Anterior cingulate cortex (tissue), 58 donors: ENCODE measurements at places on chromosomes 5 and 9.

DNA sequence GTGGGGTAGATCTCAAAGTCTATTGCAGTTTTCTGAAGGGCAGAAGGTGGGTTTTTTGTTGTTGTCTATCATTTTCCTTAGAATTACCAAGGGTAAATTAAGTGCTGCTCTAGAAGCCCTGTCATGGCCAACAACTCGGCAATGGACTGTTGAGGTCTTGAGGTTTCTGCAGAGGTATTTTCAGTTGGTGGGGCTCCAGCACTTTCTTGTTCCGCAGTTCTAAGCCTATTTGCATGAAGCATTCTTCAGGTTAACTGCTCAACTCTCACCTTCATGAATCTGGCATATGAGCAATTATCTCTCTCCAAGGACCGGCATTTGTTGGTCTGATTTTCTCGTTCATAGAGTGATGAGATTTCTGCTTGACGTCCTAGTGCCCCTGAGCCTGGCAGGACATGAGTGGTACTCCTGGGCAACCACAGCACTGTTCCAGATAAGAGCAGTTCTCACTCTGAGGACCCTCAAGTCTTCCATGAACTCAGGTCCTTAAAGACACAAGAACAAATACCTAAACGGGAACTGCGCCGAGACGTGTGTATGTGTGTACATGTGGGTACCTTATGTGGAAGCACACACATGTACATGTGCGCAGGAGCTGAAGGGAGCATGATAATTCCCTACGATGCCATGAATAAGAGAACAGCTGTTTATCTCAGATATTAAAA lies 544.5 kb downstream of the CSNK1G3 start:
- no peak for DNase-seq

GRCh38 chr9:122498883-122499288 lies 11.7 kb upstream of the OR1J2 start:
- DNase-seq, result no peak

DNA sequence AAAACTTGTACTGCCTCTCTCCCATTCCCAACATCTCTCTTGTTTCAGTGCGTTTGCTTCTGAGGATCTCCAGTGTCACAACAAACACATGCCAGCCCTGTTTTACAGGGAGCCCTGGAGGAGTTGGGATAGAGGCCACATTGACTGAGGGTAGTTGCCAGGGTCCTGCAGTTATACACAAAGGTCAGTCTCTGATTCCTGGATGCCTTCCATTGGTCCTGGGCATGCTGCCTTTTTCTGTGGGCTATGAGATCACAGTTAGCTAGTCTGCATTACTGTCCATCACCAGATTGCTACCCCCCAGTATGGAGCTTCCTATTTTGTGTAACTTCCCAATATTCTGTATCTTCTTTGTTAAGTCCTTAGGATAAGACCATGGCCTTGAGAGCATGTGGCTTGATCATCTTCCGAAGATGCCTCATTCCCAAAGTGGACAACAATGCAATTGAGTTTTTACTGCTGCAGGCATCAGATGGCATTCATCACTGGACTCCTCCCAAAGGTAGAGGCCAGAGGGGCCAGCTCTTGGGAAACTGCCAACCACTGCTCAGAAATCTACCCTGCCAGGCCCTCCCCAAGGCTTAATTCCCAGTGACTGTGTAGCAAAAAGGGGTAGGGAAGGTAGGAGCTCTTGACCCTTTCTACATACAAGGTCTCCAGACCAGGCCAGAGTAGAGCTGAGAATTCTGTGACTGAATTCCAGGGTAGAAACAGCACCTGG lies 9.5 kb downstream of the NUDT2 start:
- peak; percentile 40 for DNase-seq

- DNase-seq, result no peak
Observed at GRCh38 chr5:156682971-156683370, 167.1 kb upstream of the PPP1R2B start.

DNA sequence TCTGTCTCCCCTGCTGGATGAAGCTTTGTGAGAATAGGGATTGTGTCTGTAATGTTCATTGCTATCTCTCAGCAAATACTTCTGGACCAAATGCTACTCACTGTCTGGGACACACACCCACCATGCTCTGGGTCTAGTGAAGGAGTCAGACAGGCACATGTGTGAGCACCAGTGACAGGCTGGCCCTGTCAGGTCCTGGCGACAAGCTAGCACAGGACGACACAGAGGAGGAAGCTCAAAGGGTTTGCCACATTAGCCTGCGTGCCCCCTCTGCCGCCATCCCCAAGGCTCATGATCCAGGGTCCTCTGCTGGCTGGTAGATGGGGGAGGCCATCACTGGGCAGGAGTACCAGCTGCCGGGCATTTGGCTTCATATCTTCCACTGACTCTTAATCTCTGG lies 23.3 kb downstream of the LRSAM1 start:
- DNase-seq, result no peak

DNA sequence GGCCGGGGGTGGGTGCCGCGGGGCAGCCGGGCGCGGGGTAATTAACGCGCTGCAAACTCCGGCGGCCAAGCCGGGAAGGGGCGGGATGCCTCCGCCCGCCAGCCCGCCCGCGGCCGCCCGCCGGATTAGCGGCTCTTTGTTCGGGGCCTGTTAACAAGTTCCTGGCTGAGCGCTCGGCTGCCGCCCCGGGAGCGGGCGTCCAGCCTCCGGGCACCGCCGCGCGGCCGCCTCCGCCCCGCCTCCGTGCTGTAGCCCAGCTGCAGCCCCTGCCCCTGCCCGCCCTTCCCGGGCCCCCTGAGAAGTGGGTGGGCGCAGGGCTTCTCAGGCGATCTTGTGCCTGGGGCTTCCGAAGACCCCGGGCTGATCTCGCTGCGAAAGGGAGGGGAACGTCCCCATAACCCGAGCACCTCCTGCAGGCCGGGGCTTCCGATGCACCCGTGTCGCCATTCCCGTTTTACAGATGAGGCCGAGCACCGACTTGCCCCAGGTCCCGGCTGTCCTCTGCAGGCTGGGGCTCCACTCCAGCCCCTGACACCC lies 7.5 kb downstream of the UNC5A start:
- DNase-seq, result peak; percentile 51

DNA sequence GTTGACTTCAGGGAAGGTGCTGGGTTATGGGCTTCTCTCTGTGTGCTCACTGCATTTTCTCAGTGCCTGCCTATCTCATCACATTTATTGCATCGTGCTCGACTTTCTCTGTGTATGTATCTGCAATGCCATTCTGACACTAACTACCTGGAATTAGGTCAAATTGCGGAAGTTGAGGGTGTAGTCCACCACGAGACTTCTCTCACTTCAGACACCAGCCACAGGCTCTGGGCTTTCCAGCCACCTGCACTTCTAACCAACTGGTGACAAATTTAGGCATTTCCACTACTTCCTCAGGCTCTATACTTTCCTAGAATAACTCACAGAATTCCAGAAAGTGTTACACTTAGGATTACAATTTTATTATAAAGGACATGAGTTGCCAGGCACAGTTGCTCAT lies 188.6 kb upstream of the ZNF608 start:
- DNase-seq, result no peak

DNA sequence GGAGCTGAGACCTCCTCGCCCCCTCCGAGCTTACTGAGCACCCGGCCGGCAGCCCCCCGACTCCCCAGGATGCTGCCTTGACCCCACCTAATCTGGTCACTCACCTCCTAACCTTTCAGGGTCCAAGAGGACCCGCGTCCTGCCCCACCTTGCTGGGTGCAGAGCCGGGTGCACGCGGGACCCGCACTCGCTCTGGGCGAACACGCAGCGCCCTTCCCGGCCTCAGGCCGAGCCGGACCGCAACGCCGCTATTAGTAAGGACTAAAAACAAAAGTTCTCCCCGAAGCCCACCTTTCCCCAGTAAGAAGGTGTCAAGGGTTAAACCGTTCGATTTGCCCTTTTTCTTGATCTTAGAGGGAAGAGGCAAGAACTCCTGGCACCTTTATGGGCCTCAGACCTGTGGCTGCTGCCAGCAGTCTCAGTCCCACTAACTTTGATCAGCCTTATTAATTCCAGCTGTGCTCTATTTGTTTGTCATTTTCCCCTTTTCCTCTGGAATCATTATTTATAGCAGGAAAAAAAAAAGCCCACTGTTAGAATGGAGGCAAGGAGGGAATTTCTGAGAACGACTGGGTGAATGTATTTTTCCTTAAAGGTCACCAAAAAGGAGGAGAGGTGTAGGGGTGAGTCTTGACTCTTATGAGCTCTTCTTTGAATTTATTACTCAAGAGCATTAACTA lies 10.5 kb downstream of the IRX2 start:
- DNase-seq, result no peak

DNA sequence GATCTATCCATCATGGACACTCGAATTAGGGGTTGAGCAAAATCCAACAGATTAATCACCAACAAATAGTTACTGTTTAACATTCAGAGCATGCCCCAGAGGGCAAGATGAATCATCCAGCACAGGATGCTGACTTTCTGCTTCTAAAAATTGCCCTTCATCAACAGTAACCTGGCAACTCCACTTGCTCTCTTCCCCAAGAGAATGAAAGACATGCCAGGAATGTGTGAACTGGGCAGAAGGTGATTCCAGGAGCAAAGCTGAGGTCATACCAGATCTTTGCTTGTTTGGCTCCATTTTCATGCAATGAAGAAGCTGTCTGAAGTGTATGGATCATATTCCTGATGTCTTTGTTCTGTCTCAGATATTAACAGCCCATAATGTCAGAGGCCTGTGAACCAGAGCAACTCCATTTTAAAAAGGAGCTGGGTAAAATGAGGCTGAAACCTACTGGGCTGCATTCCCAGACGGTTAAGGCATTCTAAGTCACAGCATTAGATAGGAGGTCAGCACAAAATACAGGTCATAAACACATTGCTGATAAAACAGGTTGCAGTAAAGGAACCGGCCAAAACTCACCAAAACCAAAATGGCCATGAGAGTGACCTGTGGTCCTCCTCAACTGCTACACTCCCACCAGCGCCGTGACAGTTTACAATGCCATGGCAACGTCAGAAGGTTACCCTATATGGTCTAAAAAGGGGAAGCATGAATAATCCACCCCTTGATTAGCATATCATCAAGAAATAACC lies 2.5 kb upstream of the ZNF367 start:
- DNase-seq, result no peak

- no peak for DNase-seq
Observed at GRCh38 chr9:107945961-107946360, 456.4 kb upstream of the KLF4 start.

DNA sequence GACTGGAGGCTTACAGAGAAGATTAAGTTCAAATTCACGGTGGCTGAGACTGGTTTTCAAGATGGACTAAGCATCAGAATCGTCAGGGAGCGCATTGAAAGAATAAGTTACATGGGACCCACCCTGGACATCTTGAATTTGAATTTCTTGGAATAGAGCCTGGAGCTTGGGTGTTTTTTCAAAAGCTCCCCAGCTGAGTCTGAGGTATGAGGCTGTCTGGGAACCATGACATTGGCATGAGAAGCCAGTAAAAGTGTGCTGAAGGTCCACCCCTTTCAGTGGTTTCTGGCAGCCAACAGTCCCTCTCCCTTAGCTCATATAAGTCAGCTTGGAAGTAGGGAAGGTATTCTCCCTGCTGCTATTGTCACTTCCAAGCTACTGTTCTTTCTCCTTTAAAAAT lies 97.8 kb downstream of the MAST4 start:
- DNase-seq, result no peak

GRCh38 chr9:34612788-34613390 lies 992 bp upstream of the RPP25L start:
- peak; percentile 70 for DNase-seq

DNA sequence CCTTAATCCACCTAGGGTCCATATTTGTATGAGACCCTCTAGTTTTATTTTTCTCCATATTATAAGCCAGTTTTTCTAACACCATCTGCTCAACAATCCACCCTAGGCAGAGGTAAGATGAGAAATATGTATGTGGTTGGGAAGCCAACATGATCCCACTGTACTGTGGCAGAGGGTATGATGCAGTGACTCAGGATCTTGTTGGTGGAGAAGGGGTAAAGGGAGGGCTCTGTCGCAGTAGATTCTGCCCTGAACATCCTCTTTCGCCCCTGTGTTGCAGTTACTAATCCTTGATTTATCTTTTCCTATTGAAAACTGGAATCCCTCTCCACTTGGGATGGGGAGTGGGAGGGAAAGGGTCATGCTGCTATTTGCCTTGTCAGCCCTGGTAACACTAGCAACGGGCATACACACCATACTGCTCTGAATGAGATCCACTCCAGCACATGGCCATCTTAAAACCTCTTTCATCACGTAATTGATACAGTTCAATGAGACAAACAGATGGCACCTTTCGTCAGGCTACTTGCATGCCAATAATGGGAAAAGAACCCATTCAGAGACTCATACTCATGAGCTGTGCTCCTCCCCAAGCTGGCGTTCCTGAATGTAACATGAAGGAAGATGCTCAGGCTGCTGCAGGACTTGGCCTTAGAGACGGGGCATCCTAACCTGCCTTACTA lies 63.0 kb downstream of the ADAMTS12 start:
- DNase-seq, result no peak

GRCh38 chr9:73042155-73042554 lies 89.3 kb upstream of the ALDH1A1 start:
- DNase-seq, result no peak

GRCh38 chr5:132733499-132734148 lies 3.7 kb downstream of the KIF3A start:
- no peak for DNase-seq

- DNase-seq, result no peak
Observed at GRCh38 chr5:23072179-23072578, 219.0 kb upstream of the CDH12 start.

GRCh38 chr9:137973829-137974416 lies 96.3 kb downstream of the CACNA1B start:
- no peak for DNase-seq

- no peak for DNase-seq
Observed at GRCh38 chr5:117084067-117084466, 509.4 kb upstream of the SEMA6A start.

DNA sequence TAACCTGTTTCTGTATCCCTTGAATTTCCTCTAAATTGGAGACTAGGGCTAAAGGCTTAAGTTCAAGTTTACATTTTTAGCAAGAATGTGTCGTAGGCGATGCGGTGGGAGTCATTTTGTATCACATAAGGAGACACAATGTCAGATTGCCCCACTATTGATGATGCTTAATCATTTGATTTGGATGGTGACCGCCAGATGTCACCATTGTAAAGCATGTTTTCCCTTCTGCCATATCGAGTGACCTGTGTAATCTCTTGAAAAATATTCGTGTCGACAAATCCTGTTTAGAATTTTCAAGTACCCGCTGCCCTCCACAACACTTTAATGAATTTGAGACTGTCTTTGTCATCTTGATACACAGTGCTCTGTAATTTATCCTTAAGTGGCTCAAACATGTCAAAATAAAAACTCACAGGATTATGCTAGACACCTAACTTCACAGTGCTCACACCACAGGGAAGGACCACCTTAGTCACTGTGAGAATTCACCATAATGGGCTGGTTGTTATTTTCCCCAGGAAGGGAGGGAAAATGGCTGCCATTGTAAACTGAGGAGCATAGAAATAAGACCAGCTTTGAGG lies 34.5 kb upstream of the SLC46A2 start:
- no peak for DNase-seq

GRCh38 chr5:100574716-100575115 lies 39.5 kb downstream of the FAM174A start:
- no peak for DNase-seq

GRCh38 chr5:176884571-176884890 lies 14.6 kb downstream of the HK3 start:
- DNase-seq, result no peak
